ENCODE measurements at places on chromosomes 2 and 18.

GRCh38 chr2:8335801-8336200 is 346.1 kb upstream of the ID2 start:
- DNase-seq = no peak

DNA sequence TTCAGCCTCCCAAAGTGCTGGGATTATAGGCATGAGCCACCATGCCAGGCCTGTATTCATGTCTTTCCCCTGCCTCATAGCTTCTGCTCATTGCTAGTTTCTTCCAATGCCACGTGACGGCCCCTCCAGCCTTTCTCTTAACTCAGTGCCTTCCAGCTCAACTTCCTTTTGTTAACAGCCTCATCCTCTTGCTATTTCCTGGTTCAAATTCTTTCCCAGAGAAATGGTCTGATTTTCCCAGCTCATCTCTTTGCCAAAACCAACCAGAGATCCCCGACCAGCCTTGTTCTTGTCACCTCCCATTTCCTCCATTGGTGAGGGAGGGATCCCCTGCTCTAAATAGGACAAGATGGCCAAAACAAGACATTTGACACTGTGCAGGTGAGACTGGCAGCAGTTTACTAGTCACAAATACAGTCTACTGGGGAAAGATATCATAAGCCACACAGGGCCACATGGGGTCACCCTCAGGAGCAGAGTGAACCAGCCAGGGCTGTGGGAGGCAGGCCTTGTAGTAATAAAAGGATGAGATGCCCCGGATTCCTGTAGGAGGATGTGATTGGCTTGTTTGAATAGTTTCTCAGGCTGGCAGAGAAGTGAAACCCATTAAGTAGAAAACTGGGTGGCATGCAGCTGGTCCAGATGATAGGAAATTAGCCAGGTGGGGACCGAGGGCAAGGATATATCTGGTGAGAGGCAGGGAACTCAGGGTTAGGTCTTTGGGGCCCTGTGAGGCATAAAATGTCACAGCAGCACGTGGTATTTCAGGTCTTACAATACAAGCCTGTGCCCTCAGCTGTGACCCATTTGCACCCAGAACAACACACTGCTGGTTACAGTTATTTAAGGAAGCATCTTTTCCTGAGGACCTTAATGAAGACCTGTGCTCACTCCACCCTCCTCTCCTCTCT is 6.4 kb downstream of the CD207 start:
- no peak for DNase-seq

DNA sequence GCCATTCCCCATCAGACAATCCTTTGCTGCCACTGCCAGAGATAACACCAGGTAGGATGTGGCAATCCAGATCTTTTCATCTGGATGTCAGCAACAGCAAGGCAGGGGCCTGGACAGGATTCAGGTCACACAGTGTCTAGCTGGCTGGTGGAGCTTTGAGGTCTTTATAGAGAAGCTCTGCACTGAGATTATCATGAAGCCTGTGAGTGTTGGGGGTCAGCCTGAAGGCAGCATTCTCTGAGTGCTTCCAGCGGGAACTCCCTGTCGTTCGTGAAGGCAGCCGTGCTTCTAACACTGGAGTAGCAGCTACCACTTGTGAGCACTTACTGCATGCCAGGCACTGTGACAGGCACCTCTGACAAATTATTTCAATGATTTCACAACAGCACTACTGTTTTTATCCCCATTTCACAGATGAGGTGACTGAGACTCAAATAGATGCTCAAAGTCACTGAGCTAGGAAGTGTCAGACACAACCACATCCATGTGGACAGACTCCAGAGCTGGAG is 85.7 kb downstream of the SEMA4F start:
- no peak for DNase-seq

- peak; percentile 52 for DNase-seq
Observed at GRCh38 chr18:51668101-51668500, 470.6 kb upstream of the MEX3C start.

DNA sequence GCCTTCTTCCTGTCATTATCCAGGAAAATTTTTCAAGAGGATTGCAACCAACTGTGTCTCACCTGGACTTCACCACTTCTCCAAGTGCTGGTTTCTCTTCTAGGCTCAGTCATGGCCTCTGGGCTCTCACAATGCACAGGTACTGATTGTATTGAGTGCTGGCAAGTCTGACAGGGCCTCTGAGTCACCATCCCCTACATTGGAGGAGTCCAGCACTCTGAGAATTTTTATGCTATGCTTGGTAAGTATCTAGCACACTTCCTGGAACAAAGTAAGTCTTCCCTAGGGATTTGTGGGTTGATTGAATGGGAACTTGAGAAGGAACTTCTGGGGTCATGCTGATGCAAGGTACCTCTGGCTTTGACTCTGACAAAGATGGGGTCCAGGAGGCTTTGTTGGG is 147.2 kb upstream of the CELF4 start:
- no peak for DNase-seq

GRCh38 chr18:3529077-3529476 is 79.1 kb downstream of the TGIF1 start:
- DNase-seq = no peak

GRCh38 chr18:34281722-34282121 is 57.0 kb upstream of the NOL4 start:
- no peak for DNase-seq

DNA sequence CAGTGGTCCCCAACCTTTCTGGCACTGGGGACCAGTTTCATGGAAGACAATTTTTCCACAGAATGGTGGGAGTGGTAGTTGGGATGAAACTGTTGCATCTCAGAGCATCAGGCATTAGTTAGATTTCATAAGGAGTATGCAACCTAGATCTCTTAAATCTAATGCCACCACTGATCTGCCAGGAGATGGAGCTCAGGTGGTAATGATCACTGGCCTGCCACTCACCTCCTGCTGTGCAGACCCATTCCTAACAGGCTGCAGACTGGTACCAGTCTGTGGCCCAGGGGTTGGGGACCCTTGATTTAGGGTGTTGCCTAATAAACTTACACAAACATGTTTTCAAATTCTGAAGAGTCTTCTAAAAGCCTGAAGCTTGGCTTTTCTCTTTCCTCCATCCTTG is 261.3 kb downstream of the CDH19 start:
- DNase-seq = no peak

GRCh38 chr2:45178854-45179253 is 169.6 kb upstream of the SIX2 start:
- DNase-seq = no peak

DNA sequence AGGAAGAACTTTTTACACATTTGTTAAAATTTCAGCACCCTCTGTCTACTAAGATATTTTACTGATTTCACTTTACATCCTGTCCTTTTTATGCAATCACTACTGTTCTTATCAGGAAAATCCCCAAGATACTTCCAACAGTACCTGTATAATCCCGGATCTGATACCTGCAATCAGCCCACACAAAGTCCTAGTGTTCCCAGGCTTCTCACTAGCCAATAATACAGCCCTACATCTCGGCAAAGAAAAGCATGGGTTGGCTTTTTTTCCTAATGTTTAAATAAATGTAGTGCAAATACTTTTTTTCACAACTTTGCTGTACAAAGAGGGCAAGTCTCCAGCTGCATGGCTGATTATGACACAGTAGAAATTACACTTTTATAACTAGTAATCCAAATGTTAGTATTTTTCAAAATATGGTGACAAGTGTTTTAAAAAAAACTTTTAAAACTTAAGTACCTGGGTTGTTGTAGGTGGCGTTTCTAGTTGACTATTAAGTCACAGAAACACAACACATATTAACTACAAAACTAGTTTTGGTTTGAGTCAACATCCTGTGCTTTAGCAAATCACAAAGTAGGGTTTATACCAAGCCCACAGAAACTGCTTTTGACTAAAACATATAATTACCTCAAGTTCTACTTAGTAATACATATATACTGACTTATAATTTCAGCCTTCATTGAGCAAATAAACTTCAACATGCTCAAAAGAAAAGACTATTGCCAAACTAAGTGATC is 19.5 kb downstream of the CNOT11 start:
- no peak for DNase-seq

- no peak for DNase-seq
Observed at GRCh38 chr18:61553045-61553659, 219.9 kb downstream of the CDH20 start.

DNA sequence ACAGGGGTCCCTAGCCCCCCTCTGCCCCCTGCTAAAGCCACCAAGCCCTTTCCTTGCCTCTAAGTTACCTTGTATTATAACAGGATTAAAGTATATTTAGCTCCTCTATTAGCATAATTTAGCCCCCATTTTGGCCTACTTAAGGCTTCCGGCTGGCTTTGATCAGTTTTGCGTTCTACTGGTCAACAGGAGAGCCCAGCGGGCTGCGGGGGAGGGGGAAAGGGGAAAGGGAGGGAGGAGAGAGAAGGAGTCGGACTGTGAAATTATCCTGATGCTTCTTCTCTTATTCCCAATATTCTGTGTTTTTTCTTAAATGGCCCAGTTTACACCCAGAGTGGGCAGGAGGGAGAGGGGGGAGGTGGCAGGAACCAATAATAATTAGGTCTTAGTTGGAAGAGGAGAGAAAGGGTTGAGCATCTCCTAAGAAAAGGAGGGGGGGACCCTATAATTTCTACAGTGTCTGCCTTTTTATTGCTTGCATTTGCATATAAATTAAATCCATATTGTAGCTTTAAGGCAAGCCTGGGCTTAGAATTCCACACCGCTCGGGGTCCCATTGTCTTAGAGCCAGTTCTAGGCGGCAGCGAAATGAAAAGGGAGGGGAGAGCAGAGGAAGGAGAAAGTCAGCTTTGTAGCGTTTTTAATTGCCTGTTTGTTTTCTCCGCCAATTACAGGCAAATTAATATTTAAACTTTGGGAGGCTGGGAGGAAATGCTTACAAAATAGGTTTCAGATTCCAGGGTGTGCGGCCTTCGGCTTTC is 39.6 kb downstream of the EN1 start:
- no peak for DNase-seq

GRCh38 chr2:241489088-241489487 is 19.3 kb downstream of the STK25 start:
- DNase-seq = no peak

All from stimulated activated CD4-positive, alpha-beta T cell treated with anti-CD3 and anti-CD28 coated beads, Interleukin-12 subunit alpha, Interleukin-12 subunit beta, amount 100 ng/mL, for 24 hours (primary cell).